ENCODE measurements at places on chromosomes 13 and 19. TPM values are rescaled to one million over a fixed set of nuclear protein-coding genes. Genes with fewer than 3 reads are reported as not detected.
A peak's percentile ranks its signal among the peaks of the same experiment; 100 is the strongest.

DNA sequence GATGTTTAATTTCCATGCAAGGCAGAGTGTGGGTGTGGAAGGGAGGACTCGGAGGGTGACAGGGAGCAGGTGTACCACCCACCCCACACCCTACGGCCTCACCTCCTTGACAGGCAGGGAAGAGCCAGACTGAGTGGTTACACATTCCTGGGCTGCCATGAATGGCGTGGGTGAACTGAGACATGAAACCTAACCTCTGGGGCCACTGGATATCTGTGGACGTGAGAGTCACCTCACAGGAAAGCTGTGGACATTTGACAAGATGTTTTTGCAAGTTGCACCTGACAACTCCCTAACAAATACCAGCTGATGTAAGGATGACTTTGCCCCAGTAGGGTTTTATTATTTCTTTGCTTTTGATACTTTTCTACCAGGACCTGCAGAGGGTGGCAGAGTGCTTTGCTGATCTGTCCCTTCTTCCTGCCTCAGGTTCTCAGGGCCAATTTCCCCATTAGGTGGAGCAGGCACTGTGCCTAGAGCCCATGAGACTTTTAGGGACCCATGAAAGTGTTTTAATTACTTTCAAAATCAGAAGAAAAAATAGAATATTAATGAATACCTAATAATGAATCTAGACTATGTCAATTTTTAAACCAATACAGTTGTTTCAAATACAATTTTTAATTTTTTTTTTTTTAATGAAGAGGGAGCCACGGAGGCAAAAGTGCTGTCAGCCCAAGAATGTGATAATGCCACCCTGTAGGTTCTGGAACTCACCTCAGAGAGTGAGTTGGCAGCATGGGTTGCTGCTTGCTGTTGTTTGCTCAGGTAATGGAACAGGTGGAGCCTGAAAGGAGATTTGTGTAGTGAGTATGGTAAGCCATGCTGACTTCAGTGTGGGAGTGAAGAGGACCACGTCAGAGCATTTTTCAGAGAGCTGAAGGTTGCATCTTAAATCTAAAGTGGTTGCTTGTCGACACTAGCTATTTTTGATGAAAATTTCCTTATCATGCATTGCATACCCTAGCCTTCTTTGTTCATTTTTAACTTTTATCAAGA, 58.0 kb upstream of the CYSLTR2 start:
- peak; percentile 49 for DNase-seq

GRCh38 chr19:2261438-2262172, 5.4 kb upstream of the JSRP1 start:
- DNase-seq = no peak

GRCh38 chr19:49814010-49814409, 918 bp upstream of the FUZ start:
- no peak for DNase-seq

DNA sequence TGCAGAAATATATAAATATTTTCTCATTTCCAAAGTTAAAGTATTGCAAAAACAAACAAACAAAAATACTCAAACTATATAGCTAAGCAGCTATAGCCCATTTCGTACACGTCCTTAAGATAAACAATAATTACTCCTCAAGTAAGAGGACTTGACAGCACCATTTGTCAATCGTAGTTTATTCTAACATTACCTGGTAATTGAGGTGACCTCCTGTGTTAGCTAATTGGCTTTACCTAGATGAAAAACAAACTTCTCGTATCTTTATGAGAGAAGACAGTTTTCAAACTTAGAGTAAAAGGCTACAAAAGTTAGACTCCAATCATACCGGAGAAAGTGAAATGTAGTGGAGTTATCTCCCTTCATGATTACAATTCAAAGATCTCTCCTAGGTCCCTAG, 1876.1 kb upstream of the PCDH20 start:
- no peak for DNase-seq

DNA sequence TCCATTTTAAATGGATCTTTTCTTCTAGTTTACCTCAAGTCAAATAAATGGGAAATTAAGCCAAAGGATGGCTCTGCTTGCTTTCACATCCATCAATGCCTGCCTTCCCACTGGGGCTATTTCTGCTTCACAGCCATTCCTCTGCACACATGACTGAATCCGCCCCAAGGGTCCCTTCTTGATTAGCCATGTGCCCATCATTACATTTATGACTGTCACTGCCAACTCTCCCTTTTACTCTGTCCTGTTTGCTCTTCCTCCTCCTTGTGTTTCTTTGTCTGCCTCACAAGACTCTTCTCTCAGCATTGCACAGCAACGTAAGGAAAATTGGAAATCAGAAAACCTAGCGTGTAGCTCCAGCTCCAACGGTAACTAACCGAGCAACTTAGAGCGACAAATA, 410.2 kb downstream of the TBC1D4 start:
- DNase-seq = no peak

DNA sequence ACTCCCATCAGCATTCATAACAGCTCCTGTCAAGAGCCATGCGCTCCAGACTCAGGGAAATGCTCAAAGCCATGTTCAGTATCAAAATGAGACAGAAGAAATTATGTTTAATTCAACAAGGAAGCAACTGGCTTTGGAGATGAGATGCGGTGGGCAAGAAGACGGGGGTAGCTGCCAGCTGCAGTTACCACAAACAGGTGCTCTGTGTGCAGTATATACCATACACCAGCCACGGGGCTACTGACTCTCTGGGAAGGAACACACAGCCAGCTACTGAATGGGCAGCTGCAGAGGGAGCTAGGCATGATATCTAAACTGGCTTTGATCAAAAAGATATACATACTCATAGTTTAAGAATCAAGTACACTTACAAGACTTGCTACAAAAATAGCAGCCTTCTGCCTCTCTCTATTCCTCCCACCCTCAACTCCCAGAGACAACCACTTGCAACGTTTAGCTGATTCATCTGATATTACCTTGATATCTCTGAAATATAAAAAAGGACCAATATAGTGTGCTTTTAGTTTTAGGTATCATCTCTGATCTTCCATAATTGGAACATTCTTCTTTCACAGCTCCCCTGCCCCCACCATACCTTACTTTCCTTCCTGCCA, 593.0 kb downstream of the UQCRFS1 start:
- DNase-seq = no peak

- no peak for DNase-seq
These were observed 17.4 kb downstream of the UFM1 start for GRCh38 chr13:38366954-38367645.

- DNase-seq = no peak
These were observed 15.5 kb upstream of the KIR3DL3 start for GRCh38 chr19:54708781-54709180.

GRCh38 chr13:39410096-39410901, 192.7 kb downstream of the LHFPL6 start:
- DNase-seq = no peak

DNA sequence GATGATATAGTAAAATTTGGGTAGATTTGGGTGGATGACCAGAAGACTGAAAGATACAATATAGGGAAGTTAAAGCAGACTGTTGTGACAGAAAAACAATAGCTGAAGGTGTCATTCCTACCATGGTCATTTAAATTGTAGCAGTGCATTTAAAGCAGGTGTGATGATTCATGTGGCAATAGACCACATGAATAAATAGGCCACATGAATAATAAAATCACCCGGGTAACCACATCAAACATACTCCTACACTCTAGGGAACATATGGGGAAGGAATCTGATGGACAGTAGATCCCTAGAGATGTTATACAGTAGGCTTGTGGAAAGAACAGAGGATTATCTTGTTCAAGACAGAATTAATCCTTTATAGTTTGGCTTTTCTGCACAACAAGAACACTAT, 392.6 kb downstream of the SLITRK5 start:
- DNase-seq = no peak

GRCh38 chr19:51783372-51783771, 11.6 kb upstream of the FPR3 start:
- DNase-seq = peak; percentile 51

GRCh38 chr19:55683449-55684261, 8.6 kb downstream of the EPN1 start:
- no peak for DNase-seq

DNA sequence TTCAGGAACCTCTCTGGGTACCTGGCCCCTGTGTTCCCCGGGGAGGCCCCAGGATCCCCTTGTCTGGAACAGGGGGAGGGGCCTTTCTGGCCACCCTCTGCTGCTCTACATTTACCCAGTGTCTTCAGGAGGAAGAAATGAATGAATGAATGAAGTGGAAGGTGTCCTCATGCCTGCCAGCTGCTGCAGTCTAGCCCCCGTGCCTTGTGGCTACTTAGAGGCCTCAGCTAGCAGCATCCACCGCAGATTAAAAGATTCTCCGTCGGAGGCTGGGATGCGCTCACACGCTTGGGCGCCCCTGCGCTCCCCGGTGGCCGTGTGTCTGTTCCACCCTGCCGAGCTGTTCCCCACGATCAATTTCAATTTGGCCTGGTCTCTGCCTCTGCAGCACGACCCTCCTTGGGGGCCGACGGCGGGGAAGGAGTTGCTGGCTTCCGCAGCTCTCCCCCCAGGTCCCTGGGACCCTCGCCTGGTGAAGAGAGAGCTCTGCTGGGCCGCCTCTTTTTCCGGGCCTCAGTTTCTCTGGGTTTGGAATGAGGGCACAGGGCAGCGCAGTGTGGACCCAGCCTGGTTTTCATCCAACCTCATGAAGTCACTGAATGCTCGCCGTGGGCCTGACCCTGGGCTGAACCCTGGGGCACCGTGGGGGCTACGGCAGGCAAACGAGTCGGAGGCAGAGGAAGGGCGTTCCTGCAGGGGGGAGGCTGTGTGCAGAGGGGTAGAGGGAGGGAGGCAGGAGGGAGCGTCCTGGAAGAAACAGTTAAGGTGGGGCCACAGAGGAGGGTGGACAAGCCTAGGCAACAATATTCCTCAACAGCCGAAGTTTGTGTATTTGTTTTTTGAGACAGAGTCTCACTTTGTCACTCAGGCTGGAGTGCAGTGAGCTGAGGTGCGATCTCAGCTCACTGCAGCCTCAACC, 28.3 kb downstream of the EFNA2 start:
- peak; percentile 39 for DNase-seq

DNA sequence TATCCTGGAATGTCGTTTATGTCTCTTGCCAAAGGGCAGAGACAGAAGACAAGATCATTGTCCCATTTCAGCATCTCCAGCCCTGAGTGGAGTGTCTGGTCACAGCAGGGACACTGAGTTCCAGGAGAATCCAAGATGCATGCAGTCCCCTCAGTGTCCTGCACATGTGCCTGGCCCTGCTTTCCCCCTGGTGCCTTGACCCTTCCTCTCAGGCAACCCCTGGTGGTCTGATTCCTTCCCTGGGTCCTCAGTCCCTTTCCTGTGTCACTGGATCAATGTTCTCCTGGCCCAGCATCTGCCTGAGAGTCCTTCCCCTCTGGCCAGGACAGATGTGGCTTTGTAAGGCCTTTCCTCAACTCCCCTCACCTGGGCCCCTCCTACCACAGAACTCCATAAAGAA, 9.0 kb downstream of the CEACAM21 start:
- DNase-seq = no peak

- DNase-seq = no peak
These were observed 244.4 kb upstream of the SLITRK1 start for GRCh38 chr13:84126671-84127171.

DNA sequence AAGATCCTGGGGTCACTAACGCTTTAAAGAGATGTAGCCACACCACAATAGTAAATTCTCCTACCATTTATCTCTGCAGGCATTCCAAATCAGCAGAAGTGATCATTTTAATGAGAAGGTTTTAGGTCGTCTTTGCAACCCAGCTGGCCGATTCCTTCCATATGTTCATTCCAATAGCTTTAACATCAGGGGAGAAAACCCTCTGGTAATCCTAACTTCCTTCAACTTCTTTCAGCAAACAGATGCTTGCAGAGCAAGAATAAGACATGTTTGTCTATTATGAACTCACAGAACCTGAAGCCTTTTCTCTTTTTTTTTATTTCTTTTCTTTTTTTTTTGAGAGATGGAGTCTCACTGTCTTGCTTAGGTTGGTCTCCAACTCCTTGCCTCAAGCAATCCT, 498.6 kb upstream of the SLITRK1 start:
- no peak for DNase-seq

The SIGLEC8 gene
- not detected for total RNA-seq

The CLEC4G gene
- total RNA-seq = not detected

The MEIOSIN gene
- total RNA-seq = not detected

The KANK3 gene
- 0.40 TPM for total RNA-seq

The TYK2 gene
- 39.2 TPM for total RNA-seq

The TMIGD2 gene
- total RNA-seq = not detected
